Activated T-helper 9 cell treated with anti-CD3 and anti-CD28 coated beads, Interleukin-2, amount 50 U/mL, for 16 hours (primary cell): ENCODE measurements at places on chromosomes 4 and X.

DNA sequence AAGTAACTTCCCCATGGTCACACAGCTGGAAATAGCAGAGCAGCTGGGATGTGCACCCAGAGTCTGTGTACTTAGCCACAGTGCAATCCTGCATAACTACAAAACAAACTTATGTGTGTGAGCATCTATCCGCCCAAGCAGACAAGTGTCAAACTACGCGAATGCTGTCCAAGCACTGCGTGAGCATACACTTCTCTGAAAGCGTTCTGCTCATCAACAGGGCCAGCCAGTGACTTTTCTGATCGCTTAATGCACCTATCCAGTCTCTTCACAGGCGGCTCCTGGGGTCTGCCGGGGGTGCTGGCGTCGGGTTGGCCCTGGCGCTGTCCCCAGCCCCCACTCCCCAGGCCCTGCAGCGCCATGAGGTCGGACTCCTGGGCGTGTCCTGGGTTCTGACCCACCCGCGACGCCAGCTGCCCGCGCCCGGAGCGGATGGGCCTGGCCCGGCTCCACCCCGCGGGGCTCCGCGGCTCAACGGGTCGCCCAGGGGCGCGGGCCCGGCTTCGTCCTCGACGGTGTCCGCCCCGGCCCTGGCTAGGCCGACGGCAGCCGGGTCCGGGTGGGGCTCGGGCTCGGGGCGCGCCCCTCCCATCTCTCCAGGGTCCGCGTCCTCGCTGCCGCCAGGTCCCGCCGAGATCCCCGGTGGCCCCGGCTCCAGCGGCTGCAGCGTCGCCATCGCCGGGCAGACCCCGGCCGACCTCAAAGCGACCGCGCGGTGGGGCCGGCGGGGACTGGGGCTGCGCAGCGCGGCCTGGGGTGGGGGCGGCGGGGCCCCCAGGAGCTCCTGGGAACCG lies 1.3 kb upstream of the ZNF141 start:
- DNase-seq, result no peak

GRCh38 chr4:101695176-101695575 lies 95.4 kb upstream of the BANK1 start:
- DNase-seq, result no peak

GRCh38 chr4:113344100-113344499 lies 294.6 kb downstream of the ANK2 start:
- DNase-seq, result no peak

DNA sequence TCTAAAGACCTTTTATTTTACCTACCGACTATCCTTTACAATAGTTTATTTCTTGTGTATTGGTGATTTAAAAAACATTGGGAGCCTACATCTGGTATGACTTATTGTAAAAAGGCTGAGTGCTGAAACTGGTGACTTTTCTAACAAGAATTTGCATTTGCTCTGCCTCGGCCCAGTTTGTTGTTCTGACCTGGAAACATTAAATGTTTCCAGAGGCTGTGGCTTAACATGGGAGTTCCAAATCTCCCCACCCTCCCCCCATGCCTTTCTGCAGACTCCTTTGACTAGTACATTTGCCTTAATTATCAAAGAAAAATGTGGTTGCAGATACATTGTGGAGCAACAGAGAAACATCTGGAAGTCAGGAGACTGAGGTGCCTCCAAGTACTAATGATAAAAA lies 39.8 kb downstream of the SPCS3 start:
- DNase-seq, result no peak

DNA sequence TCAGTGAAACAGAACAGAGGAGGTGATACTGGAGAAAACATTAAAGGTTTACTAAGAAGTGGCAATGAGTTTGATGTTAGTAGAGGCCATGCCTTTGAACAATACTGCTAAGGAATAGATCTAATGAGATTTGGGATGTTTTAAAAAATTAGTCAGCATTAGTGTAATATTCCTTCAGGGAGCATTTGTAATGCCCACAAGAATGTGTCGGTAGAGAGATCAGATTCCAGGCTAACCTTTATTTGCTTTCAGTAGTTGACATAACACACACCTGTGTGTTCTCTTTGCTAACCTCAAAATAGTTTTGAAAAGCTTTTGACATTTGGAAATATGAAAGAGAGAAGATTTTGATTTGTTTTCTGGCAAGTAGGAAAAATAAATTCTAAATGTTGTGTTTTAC lies 328.8 kb downstream of the BMPR1B start:
- no peak for DNase-seq
